ENCODE measurements at places on chromosomes 4 and X. TPM values are rescaled to one million over a fixed set of nuclear protein-coding genes. Genes with fewer than 3 reads are reported as not detected.

The C4orf54 gene
- total RNA-seq, result 58.1 TPM

The MBNL3 gene
- 2.2 TPM for total RNA-seq

The GPR119 gene
- total RNA-seq, result not detected

The IGFBP7 gene
- 103 TPM for total RNA-seq

The NMU gene
- not detected for total RNA-seq

The AFP gene
- total RNA-seq, result not detected

The RBBP7 gene
- 107 TPM for total RNA-seq

The GABRG1 gene
- not detected for total RNA-seq

The XAGE1B gene
- total RNA-seq, result not detected

The TGIF2LX gene
- not detected for total RNA-seq

The ENPEP gene
- 2.0 TPM for total RNA-seq

The NDUFA1 gene
- total RNA-seq, result 211 TPM

The HCCS gene
- total RNA-seq, result 39.3 TPM

The BLOC1S4 gene
- total RNA-seq, result 15.0 TPM

The SPATA18 gene
- total RNA-seq, result 2.5 TPM

The NUDT10 gene
- not detected for total RNA-seq

The GLUD2 gene
- total RNA-seq, result 0.54 TPM

The PCYT1B gene
- 0.41 TPM for total RNA-seq

The FGFR3 gene
- total RNA-seq, result 1.1 TPM

The HSPA4L gene
- total RNA-seq, result 8.2 TPM

The CTAG2 gene
- not detected for total RNA-seq

The SLC9B1 gene
- 1.6 TPM for total RNA-seq

The CDX4 gene
- not detected for total RNA-seq

The LUZP4 gene
- not detected for total RNA-seq

The ASB5 gene
- 247 TPM for total RNA-seq

The CNGA1 gene
- 0.77 TPM for total RNA-seq

The POU3F4 gene
- not detected for total RNA-seq

The WDR44 gene
- 11.8 TPM for total RNA-seq

The PABPC5 gene
- total RNA-seq, result 0.44 TPM

The TCEAL5 gene
- total RNA-seq, result not detected

The TLR3 gene
- total RNA-seq, result 1.5 TPM

The OTUD6A gene
- total RNA-seq, result not detected

The DTHD1 gene
- total RNA-seq, result not detected

The UCP1 gene
- total RNA-seq, result not detected

The PTCHD1 gene
- total RNA-seq, result 0.10 TPM

The C1QTNF7 gene
- 0.77 TPM for total RNA-seq

The ADH1C gene
- total RNA-seq, result 5.4 TPM

The DCAF8L2 gene
- total RNA-seq, result not detected

The RBPJ gene
- total RNA-seq, result 28.8 TPM

The ITM2A gene
- 18.0 TPM for total RNA-seq

The IL13RA1 gene
- 32.8 TPM for total RNA-seq

The HUWE1 gene
- total RNA-seq, result 132 TPM

The BTK gene
- total RNA-seq, result 1.2 TPM

The SCD5 gene
- 0.61 TPM for total RNA-seq

All from psoas muscle (tissue), 8 donors.